ENCODE measurements at places on chromosomes 2 and 18.
A peak's percentile ranks its signal among the peaks of the same experiment; 100 is the strongest.

GRCh38 chr2:44804406-44805265 is 136.9 kb upstream of the SIX3 start:
- DNase-seq: no peak

GRCh38 chr2:129816813-129817574 is 162.5 kb upstream of the RAB6C start:
- DNase-seq: no peak

DNA sequence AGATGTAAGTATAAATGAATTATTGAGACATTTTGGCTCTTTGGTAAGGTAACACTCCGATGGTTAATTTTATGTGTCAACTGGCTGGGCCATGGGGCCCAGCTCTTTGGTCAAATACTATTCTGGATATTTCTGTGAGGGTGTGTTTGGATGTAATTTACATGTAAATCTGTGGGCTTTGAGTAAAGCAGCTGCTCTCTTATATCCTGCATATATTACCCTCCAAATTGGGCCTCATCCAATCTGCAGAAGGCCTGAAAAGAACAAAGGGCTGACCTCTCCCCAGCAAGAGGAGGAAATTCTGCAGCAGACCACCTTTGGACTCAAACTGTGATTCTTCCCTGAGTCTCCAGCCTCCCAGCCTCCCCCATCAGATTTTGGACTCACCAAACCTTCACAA is 464.1 kb downstream of the PLCL1 start:
- no peak for DNase-seq

GRCh38 chr2:14422426-14422825 is 210.1 kb upstream of the LRATD1 start:
- DNase-seq: no peak

GRCh38 chr2:176976736-176977685 is 235.6 kb upstream of the HNRNPA3 start:
- no peak for DNase-seq

DNA sequence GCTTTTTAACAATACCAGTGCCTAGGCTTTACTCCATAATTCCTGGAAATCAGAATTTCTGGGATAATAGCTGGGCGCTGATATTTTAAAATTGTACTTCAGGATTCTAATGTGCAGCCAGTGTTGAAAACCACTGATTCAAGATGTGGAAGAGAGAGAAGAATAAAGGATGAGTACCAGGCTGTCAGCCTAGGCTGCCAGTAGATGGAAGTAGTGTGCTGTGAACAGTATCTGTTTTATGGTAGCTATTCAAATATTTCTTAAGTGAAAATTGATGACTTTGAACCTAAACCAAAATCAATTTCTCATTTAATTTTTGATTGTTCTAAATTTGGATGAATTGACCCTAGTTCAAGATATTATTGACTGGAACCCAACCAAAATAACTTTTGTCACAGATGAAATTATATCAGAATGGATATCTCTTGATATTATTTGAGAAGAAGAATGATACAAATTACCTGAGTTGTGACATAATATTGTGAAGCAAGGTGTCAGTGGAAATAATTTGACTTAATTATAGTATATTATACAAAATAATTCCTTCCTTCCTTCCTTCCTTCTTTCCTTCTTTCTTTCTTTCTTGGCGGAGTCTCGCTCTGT is 88.0 kb downstream of the COMMD1 start:
- no peak for DNase-seq

DNA sequence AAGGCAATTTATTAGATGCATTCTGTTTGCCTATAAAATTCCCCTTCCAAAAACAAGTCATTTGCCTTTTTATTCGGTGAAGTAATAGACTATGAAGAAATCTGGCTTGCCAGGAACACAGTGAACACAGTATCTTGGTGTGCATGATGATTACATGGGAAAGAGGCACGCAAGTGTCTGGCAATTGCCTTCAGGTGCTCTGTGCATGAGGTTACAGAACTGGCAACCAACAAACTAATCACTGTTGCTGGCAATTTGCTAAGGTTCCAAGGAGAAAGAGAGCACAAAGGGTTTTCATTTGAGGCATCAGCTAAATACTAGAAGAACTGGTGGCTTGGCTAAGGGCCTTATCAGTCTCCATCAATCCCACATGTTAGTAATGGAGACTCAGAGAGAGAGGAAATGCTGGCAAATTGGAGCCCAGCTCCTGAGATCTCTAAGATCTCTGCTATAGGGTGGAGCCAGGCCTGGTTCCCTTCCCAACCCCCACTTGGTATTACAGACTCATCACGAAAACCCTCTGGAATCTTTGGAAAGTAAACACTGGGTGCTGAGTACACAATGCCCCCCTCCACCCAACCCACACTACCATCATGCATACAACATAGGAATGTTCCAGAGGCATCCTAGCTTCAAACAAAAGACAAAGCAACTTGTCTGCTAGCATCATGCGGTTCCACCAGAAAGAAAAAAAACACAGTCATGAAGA is 10.4 kb downstream of the RNF152 start:
- DNase-seq: no peak

- no peak for DNase-seq
Observed at GRCh38 chr2:190139371-190139770, 76.8 kb upstream of the MSTN start.

- no peak for DNase-seq
Observed at GRCh38 chr18:55501579-55501978, 86.4 kb downstream of the TCF4 start.

DNA sequence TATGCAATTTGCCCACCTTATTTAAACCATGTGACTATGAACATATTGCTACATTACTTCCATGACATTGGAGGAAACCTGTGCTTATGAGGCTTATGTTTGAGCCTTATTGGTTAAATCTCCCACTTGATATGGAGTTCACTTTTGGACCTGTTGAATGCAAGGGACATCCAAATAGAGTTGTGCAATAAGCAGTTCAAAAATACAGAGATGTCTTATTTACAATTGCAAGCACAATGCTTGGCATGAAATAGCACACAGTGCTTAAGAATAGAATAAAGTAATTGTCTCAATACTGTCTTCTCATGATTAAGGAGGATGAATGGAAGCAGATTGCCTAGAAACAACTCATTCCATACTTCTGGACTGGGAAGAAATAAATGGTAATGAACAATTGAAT is 793.5 kb downstream of the METTL4 start:
- DNase-seq: no peak

DNA sequence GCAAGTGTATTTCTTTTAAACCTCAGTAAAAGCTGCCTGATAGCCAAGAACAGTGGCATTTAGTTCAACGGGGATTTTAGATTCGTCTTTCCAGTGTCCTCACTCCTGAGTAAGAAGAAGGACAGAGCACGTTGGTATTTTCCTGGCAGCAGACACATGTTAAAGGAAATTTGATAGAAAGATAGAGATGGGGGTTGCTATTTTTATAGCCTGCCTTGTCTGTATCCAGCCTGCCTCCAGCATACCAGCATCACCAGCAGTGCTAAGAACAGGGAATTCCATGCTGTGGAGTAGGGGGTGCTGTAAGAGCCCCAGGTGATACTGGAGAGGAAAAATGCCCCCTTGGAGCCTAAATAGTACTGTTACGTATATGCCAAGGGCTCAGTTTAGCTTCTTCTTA is 1.1 kb upstream of the SMYD1 start:
- no peak for DNase-seq

DNA sequence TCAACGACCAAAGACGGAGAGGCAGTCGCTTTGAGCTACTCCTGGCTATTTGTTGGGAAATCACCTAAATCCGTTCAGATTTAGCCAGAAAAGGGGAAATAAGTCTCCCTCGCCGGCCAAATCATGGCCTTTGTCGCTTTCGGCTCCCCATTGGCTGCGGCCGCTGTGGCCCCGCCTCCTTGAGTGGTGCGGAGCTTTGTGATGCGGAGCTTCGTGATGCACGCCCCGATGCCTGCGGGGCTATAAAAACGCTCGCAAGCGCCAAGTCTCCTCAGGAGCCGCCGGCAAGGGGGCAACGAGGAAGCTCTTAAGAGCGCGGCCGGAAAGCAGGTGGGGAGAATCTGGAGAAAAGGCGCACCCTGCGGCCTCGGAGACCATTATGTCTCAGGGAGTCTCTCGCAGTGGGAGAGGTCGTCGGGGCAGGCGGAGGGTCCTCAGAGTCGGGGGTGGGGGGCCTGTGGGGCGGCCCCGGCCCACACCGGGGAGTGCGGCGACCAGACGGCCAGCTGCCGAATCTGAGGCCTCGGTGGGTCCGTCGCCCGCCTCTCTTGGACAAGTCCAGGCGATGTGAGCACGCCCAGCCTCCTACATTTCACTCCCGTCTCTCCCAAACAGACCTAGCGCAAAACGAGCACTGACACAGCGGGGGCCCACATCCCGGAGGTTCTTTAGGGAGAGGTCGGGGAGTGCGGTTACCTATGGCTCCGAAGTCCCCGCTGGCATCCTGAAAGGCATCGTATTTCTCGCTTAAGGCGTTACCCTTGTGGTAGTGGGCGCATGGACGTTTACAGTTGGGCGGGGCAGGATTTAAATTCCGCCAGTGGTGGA is at the start of gene CABYR:
TSS of gene CABYR (plus strand) at position 274 of the 828 bp plus-strand sequence. CDS start 4,053 bp downstream, outside the sequence.
- DNase-seq: peak; percentile 59

DNA sequence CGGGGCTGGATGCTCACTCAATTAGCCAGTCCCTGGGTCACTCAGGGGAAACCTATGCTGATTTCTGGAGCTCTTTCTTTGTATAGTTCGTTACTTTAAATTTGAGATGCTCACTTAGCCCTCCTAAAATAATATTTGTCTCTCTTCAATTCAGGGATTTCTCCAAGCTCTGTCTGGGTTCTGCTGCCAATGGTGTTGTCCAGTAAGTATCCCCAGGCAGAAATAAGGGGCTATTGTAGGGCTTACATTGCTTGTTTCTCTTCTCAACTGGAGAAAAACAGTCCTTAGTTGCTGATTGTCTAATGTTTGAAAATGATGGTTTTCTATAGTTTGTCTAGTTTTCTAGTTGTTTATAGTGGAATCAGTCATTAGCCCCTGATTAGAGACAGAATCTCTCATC is 5.0 kb downstream of the RAB6C start:
- no peak for DNase-seq

DNA sequence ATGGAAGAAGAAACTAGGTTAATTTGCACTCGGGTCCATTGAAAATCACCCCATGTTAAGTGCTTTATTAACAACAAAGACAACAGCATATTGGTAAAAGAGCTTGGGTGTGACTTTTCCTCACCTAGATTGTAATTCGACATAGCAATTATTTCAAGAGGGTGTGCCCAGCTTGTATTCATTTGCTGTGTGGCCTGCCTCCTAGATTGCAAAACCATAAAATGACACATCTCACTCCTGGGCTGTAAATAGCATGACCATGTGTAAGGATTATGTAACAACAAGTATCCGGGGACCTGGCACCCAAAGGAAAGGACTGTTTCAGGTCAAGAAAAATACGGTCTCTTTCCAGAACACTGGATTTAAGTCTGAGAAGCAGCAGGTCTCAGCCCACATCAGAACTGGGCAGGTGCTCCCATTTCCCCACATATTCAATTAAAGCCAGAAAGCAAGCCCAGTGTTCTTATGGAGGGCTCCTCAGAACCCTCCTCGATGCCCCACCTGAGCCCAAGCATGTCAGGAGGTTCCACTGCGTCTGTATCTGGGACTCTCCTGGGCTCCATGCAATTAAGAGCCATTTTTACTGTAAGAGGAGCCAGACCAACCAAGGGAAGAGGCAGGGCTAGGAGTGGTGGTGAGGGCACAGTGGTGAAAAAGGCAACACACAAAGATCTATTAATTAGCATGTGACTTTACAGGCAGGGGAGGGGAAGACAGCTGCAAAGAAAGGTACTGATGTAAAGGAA is 39.2 kb downstream of the MREG start:
- DNase-seq: no peak

DNA sequence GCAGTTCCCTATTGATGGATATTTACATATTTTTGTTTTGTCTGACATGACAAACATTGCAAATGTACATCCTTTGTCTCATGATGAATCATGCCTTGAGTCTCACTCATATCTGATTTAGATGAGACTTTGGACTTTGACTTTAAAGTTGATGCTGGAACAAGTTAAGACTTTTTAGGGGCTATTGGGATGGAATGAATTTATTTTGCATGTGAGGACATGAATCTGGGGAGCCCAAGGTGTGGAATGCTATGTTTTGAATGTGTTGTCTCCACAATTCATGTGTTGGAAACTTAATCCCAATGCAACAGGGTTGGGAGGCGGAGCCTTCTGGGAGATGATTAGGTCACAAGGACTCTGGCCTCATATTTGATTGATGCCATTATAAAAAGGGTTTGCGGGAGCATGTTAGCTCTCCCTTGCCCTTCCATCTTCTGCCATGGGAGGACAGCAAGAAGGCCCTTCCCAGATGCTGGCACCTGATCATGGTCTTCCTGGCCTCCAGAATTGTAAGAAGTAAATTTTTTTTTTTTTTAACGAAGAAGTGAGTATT is 29.1 kb upstream of the INO80D start:
- no peak for DNase-seq

All from stimulated activated CD4-positive, alpha-beta T cell treated with anti-CD3 and anti-CD28 coated beads, Interleukin-15, amount 100 ng/mL, for 1 hour (primary cell).